Foreskin keratinocyte (primary cell): ENCODE measurements at places on chromosomes 2 and 18. TPM values are rescaled to one million over a fixed set of nuclear protein-coding genes. Genes with fewer than 3 reads are reported as not detected.

SMYD5 gene
- total RNA-seq, result 35.2 and 35.9 TPM in 2 replicates

SF3B6 gene
- total RNA-seq, result 176 and 192 TPM in 2 replicates

BMP10 gene
- total RNA-seq, result not detected in 2 replicates

GALM gene
- 2.9 and 4.3 TPM in 2 replicates for total RNA-seq

TEX44 gene
- not detected in 2 replicates for total RNA-seq

LIMS3 gene
- total RNA-seq, result 1.2 TPM in 1 of 2 replicates, not detected in the other

CD8A gene
- 0.07 TPM in 2 replicates for total RNA-seq

CRYGC gene
- total RNA-seq, result not detected in 2 replicates

MAPK4 gene
- total RNA-seq, result not detected in 2 replicates

CFLAR gene
- 38.0 and 44.2 TPM in 2 replicates for total RNA-seq

CCL20 gene
- 0.58 and 0.81 TPM in 2 replicates for total RNA-seq

ARHGEF4 gene
- total RNA-seq, result 22.5 and 22.9 TPM in 2 replicates

SLC38A11 gene
- not detected in 2 replicates for total RNA-seq

MPP4 gene
- total RNA-seq, result 0.88 and 1.3 TPM in 2 replicates

BCL2 gene
- 0.99 and 1.9 TPM in 2 replicates for total RNA-seq

CDH7 gene
- total RNA-seq, result not detected in 2 replicates

IL18R1 gene
- 2.2 and 4.0 TPM in 2 replicates for total RNA-seq
